HFFc6 (cell line): ENCODE measurements at places on chromosomes 3 and 15. TPM values are rescaled to one million over a fixed set of nuclear protein-coding genes. Genes with fewer than 3 reads are reported as not detected.

DNA sequence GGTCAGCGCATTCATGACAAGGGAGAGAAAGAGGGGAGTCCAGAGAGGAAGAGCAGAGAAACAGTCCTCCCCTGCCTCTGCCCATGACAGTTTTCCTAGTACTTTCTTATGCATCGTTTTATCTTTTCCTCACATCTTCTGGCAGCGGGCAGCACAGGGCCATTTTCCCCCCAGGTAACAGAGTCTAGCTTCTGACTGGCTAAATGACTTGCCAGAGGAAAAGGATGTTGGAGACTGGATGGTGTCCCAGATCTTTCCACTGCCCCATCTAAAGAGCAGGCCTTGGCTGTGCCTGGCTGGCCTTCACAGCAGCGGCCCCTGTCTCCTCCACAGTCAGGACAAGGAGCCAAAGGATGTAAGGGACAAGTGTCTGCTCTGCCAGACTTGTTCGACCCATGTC lies 59.3 kb downstream of the CTDSPL start:
- peaks cover 39% of the 10 kb centered on the region for H3K4me1 ChIP-seq
- DNase-seq, result no peak
- H3K4me3 ChIP-seq, result no peak overlapping the region
- no peak overlapping the region for H3K27ac ChIP-seq

DNA sequence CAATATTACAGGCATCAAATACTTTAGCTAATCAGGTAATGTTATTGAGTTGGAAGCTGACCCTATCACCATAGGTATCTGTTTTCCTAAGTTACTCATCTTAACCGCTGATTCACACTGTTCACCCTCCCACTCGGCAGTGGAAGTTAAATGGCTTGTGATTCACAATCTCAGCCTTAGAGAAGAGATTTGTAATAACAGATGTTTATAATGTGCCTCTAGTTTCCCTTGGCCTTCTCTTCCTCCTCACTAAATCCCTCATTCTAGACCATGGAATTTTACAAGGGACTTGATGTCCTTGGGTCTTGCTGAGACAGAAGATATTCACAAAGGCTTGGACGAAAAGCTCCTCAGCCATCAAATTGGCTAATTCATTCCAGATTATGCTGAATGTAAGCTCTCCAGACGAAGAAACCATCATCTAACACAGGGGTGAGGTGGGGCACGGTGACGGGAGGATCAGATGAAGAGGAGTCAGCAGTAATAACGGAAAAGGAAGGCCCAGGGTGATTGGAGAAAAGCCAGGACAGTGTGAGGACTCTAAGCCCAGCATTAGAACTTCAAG lies 931.7 kb downstream of the MCTP2 start:
- no peaks in the 10 kb centered on the region; the same call in 1 of the 2 replicates for H3K27me3 ChIP-seq
- H3K4me3 ChIP-seq, result peak overlapping the region; percentile 75
- peaks cover 37% of the 10 kb centered on the region for H3K4me1 ChIP-seq
- no peaks in the 10 kb centered on the region for H3K36me3 ChIP-seq
- DNase-seq, result peak; percentile 82

DNA sequence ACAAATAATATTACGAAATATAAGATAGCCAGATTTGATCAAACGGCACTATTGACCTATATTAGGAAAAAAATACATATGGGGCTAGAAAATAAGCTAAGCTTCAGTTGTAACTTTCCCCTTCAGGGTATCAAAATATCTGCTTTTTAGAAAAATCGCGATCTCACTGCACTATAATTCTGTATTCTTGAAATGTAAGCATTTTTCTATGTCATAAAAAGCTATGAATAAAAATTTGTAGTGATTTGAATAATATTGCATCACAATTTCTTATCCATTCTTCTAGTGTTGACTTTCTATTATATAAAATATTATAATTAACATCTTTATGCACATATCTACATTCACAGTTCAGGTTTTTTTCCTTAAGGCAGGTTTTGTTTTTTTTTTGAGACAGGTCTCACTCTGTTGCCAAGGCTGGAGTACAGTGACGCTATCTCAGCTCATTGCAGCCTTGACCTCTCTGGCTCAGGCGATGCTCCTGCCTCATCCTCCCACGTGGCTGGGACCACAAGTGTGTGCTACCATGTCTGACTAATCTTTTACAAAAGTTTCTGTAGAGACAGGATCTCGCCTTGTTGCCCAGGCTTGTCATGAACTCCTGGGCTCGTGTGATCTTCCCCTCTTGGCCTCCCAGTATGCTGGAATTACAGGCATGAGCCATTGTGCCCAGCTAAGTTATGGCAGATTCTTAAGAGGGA lies 21.6 kb downstream of the EMC4 start:
- 0 out of 2 replicates have a peak, but pooled peaks cover 2% of the 10 kb centered on the region for H3K27me3 ChIP-seq
- peaks cover 14% of the 10 kb centered on the region; the same call in 1 of the 2 replicates for H3K36me3 ChIP-seq
- DNase-seq, result peak; percentile 45
- no peak overlapping the region for H3K4me3 ChIP-seq
- H3K27ac ChIP-seq, result peak overlapping the region; percentile 76
- peaks cover 27% of the 10 kb centered on the region for H3K4me1 ChIP-seq

USP13 gene
- total RNA-seq, result 15.2 to 23.7 TPM (median 20.4 TPM) in 3 replicates

- peaks cover 64% of the 10 kb centered on the region for H3K4me1 ChIP-seq
- peaks cover 6% of the 10 kb centered on the region for H3K27me3 ChIP-seq
- DNase-seq, result no peak
Measured at GRCh38 chr15:71115567-71116351, 488 bp downstream of the THSD4 start.

GHRL gene
- total RNA-seq, result not detected in 2 replicates

DNA sequence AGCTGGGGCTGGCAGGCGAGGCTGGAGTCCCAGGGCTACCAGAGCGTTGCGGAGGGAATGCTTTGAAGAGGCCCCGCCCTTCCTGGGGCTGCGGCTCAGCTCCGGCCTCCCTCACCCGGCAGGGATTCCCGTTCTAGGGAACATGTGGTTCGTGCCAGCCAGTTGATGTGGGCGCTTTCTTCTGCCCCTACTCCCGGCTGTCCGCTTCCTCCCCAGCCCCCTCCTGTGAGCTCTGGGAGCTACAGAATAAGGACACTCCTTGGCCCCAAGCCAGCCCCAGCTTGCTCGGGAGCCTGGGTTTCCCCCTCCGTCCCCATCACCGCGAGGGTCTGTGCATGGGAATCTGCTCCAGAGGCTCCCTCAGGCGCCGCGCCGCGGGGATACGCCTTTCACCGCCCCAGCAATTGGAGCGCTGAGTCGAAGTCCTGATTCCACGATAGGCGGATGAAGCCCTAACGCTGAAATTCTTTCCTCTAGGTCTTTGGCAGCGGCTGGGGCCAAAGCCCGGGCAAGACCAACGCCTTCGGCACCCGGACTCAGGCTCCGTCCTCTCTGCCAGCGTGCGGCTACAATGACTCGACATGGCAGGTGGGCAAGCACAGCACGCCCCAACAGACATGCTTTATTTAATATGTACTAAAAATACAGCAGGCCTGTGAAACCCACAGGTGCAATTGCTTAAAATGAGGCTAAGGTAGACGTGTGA lies 69.5 kb downstream of the KLF15 start:
- peaks cover 10% of the 10 kb centered on the region for H3K27me3 ChIP-seq
- peak overlapping the region; percentile 71 for H3K27ac ChIP-seq
- DNase-seq, result peak; percentile 41
- no peaks in the 10 kb centered on the region; the same call in 1 of the 2 replicates for H3K36me3 ChIP-seq

ALDH1L1 gene
- total RNA-seq, result not detected in 2 replicates

DNA sequence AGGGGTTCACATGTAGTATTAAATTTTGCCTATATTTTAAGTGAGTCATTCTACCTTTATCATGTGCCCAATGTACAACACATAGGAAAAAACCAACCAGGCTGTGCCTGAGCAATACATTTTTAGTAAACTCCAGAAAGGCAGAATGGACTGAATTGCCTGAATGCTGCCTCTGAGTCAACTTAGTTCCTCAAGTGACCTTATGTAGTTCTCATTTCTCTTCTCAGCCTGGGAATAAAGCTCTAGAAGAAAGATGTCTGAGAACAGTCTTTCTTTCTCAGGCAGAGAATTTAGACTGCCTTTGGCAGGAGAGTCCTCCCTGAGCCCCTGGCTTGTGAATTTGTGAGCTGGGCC lies 13.0 kb downstream of the ST3GAL6 start:
- H3K4me1 ChIP-seq, result peaks cover 37% of the 10 kb centered on the region
- no peaks in the 10 kb centered on the region for H3K36me3 ChIP-seq
- H3K27ac ChIP-seq, result no peak overlapping the region
- H3K4me3 ChIP-seq, result no peak overlapping the region
- no peak for DNase-seq

GOLGA6L10 gene
- 0.53 to 0.87 TPM (median 0.60 TPM) in 3 replicates for total RNA-seq

- H3K4me1 ChIP-seq, result no peaks in the 10 kb centered on the region
- H3K4me3 ChIP-seq, result no peak overlapping the region
- H3K27ac ChIP-seq, result no peak overlapping the region
- no peak for DNase-seq
- no peaks in the 10 kb centered on the region for H3K36me3 ChIP-seq
Measured at GRCh38 chr15:62187425-62187824, 22.3 kb upstream of the C2CD4B start.

DNA sequence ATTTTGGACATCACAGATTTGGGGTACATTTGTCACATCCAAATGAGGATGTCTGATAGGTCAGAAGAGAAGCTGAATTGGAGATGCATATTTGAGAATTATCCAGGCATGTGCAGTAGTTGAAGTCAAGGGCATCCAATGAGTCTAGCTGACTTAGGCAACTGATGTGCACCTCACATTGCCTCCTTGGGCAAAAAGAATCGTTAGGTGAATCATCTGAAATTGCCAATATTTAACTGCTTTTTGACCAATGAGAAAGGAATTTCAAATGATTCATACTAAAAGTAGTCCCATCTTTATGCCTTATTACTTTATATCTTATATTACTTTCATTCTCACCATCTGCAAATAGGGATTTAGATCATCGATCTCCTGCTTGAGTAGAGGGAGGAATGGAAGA lies 117.7 kb downstream of the CD47 start:
- peaks cover 12% of the 10 kb centered on the region; the same call in 1 of the 2 replicates for H3K4me1 ChIP-seq
- no peak overlapping the region for H3K27ac ChIP-seq
- DNase-seq, result no peak
- H3K36me3 ChIP-seq, result no peaks in the 10 kb centered on the region
- H3K27me3 ChIP-seq, result peaks cover 21% of the 10 kb centered on the region
- H3K4me3 ChIP-seq, result no peak overlapping the region

DNA sequence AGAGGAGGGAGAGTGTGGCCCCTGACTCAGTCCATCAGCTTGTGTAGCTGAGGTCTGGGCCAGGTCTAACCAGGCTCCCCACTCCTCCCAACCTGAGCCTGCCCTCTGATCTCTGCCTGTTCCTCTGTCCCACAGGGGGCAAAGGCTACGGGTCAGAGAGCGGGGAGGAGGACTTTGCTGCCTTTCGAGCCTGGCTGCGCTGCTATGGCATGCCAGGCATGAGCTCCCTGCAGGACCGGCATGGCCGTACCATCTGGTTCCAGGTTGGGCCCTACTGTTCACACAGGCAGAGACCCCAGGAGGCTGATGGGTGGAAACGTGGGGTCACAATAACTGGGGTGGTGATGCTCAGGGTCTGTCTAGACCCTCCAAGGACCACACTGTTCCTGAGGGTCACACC lies 6.8 kb downstream of the NEIL1 start:
- no peak overlapping the region for H3K4me3 ChIP-seq
- H3K4me1 ChIP-seq, result no peaks in the 10 kb centered on the region
- no peak for DNase-seq
- H3K36me3 ChIP-seq, result no peaks in the 10 kb centered on the region

- no peak overlapping the region for H3K4me3 ChIP-seq
- no peak overlapping the region for H3K27ac ChIP-seq
- H3K36me3 ChIP-seq, result no peaks in the 10 kb centered on the region
- DNase-seq, result no peak
Measured at GRCh38 chr15:95664450-95664849, 666.0 kb upstream of the NR2F2 start.

DNA sequence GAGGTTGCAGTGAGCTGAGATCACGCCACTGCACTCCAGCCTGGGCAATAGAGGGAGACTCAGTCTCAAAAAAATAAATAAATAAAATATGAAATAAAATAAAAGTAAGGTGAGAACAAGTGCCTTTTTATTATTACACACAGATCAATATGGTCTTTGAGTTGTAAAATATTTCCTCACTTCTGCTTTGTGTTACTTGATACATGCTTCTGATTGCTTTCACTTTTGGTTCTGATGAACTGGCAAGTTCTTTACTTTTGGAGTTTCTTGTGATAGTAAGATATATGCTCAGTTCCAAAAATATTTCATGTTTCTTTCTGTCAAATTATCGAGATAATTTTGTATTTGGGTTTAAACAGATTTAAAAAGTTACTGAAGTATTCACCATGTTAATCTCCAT lies 16.6 kb upstream of the GYG1 start:
- no peaks in the 10 kb centered on the region for H3K4me1 ChIP-seq
- H3K27me3 ChIP-seq, result no peaks in the 10 kb centered on the region
- H3K27ac ChIP-seq, result no peak overlapping the region
- H3K4me3 ChIP-seq, result no peak overlapping the region

AP3B2 gene
- total RNA-seq, result not detected in 3 replicates

GRCh38 chr3:24315971-24316370 lies 178.7 kb downstream of the THRB start:
- DNase-seq, result no peak
- H3K27ac ChIP-seq, result no peak overlapping the region
- H3K27me3 ChIP-seq, result peaks cover 2% of the 10 kb centered on the region
- H3K4me3 ChIP-seq, result no peak overlapping the region
- no peaks in the 10 kb centered on the region for H3K4me1 ChIP-seq
- no peaks in the 10 kb centered on the region for H3K36me3 ChIP-seq

GRCh38 chr3:128324911-128325592 lies 141.6 kb downstream of the DNAJB8 start:
- H3K4me3 ChIP-seq, result no peak overlapping the region
- no peaks in the 10 kb centered on the region for H3K36me3 ChIP-seq
- H3K27ac ChIP-seq, result no peak overlapping the region

DNA sequence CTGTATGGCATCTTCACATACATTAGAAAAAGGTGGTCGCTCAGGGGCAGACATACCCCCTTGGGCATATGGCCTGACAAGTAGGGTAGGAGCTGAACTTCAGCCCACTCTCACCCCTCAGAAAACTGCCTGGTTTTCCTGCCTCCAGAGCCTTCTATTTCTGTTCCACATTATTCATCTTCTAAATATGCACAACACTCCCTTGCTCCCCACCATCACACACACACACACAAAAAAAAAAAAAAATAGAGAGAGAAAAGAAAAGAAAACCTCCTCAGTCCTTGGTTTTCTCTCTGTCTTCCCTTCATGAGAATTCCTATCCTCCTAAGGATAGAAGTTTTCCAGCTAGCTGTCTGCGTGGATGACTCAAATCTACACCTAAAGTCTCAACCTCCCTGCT lies 5.6 kb upstream of the ROPN1 start:
- H3K4me1 ChIP-seq, result peaks cover 21% of the 10 kb centered on the region
- no peaks in the 10 kb centered on the region; the same call in 1 of the 2 replicates for H3K27me3 ChIP-seq
- H3K36me3 ChIP-seq, result no peaks in the 10 kb centered on the region
- H3K27ac ChIP-seq, result peak overlapping the region; percentile 64; the same call in 1 of the 2 replicates

DNA sequence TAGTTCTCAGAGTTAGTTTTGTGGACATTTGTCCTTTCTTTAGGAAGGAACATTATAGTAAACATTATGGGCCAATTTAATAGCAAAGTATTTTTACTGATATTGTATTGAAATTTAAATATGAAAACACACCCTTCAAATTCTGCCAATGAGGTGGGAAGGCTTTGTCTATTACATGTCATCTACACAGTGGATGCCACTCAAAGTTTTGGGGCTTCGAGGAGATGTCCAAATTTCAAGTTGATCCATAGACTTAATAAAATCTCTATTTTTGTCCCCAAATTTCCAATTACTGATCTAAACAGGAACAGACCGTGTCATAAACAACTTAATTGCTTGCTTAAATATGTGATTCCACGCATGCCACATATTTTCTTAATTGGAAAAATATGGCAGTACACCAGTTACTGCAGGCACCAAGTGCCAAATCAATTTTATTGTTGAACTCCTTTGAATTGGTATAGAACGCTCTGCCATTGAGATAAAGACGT lies 1.7 kb downstream of the SHOX2 start:
- H3K27ac ChIP-seq, result peak overlapping the region; percentile 82
- H3K36me3 ChIP-seq, result peaks cover 9% of the 10 kb centered on the region
- H3K27me3 ChIP-seq, result peaks cover 21% of the 10 kb centered on the region
